Cardiac atrium fibroblast (primary cell): ENCODE measurements at places on chromosomes 11 and 22. TPM values are rescaled to one million over a fixed set of nuclear protein-coding genes. Genes with fewer than 3 reads are reported as not detected.

DRG1 gene
- total RNA-seq: 64.3 and 71.8 TPM in 2 replicates

OR51L1 gene
- total RNA-seq: not detected in 2 replicates

SYCE3 gene
- not detected in 2 replicates for total RNA-seq

CASP5 gene
- not detected in 2 replicates for total RNA-seq

OR8D1 gene
- total RNA-seq: not detected in 2 replicates

HOATZ gene
- not detected in 2 replicates for total RNA-seq

PHLDB1 gene
- total RNA-seq: 99.8 and 122 TPM in 2 replicates

TIGD3 gene
- 0.49 TPM in 1 of 2 replicates, not detected in the other for total RNA-seq

LDLRAD3 gene
- total RNA-seq: 19.1 and 36.1 TPM in 2 replicates

PNPLA5 gene
- not detected in 2 replicates for total RNA-seq

PHF21B gene
- total RNA-seq: not detected in 2 replicates

MOV10L1 gene
- total RNA-seq: 2.1 and 3.6 TPM in 2 replicates

RBM4 gene
- total RNA-seq: 124 and 173 TPM in 2 replicates

OTUB1 gene
- 62.6 and 68.4 TPM in 2 replicates for total RNA-seq

UPB1 gene
- not detected in 2 replicates for total RNA-seq

LRRC10B gene
- not detected in 2 replicates for total RNA-seq

KIRREL3 gene
- total RNA-seq: not detected in 2 replicates

NFAM1 gene
- total RNA-seq: not detected in 2 replicates

VPREB1 gene
- not detected in 2 replicates for total RNA-seq

OR5A2 gene
- total RNA-seq: not detected in 2 replicates

IGSF9B gene
- 0.65 TPM in 1 of 2 replicates, not detected in the other for total RNA-seq

KREMEN1 gene
- 6.9 and 9.4 TPM in 2 replicates for total RNA-seq

HEPHL1 gene
- under 0.01 TPM in 1 of 2 replicates, not detected in the other for total RNA-seq

OR56A5 gene
- not detected in 2 replicates for total RNA-seq

RIMBP3C gene
- total RNA-seq: 0.18 TPM in 1 of 2 replicates, not detected in the other

CHRM1 gene
- total RNA-seq: not detected in 2 replicates

FAM181B gene
- 0.18 TPM in 1 of 2 replicates, not detected in the other for total RNA-seq

STK33 gene
- 2.7 TPM in 1 of 2 replicates, not detected in the other for total RNA-seq

RTN4R gene
- 0.54 and 0.97 TPM in 2 replicates for total RNA-seq
